ENCODE measurements at places on chromosomes 2 and 18.

DNA sequence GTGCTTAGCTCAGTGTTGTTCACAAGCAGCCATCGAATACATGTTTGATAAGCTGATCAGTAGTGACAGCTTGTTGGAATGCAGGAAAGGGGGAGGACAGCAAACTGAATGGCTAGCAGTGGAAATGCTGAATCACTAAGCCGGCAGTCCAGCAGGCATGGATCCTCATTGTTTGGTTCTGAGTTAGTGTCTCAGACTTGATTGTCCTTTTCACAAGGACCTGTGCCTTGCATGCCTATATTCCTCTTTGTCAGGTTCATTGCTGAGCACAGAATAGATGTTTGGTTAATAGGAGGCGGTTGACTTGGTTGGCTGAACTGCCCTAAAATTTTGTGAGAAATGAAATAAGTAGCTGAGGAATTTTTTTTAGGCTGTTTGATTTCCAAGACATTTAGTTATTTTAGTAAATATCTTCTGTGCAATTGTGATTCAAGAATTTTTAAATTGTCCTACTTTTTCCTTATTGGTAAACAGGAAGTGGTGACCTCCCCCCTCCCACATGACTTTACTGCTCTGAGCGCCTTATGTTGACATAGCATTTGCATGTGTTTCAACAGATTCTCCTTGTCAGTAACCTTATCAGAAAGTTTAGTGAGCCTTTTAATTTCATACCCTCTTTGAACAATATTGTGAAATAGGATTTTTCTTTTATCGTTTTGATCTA lies 21.4 kb upstream of the STON1 start:
- DNase-seq = peak; percentile 89

- DNase-seq = no peak
These were observed 11.2 kb upstream of the PROM2 start for GRCh38 chr2:95262896-95263542.

- DNase-seq = no peak
These were observed 167.2 kb upstream of the SATB2 start for GRCh38 chr2:199624958-199625357.

DNA sequence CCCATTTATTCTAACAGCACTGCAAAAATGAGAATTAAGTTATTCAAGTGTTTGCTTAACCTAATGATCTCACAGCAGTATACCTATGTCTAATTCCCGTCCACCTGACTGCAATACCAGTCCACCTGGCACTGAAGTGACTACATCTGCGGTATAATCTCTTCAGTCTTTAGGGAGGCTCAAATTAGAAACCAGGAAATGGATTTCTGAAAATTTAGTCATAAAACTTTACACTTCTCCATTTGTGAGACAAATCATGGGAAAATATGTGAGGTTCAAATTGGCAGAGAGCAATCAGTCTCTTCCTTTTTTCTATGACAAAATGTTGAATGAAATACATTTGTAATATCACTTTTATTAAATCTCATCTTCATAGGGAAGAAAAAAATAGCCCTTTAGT lies 33.0 kb downstream of the FTCDNL1 start:
- no peak for DNase-seq

- no peak for DNase-seq
These were observed 47.9 kb downstream of the CACNB4 start for GRCh38 chr2:152050915-152051314.

- DNase-seq = no peak
These were observed 97.9 kb downstream of the FIGN start for GRCh38 chr2:163637871-163638270.
